ENCODE measurements at places on chromosomes 1 and 21. TPM values are rescaled to one million over a fixed set of nuclear protein-coding genes. Genes with fewer than 3 reads are reported as not detected.

- DNase-seq: no peak
These were observed 54.1 kb upstream of the NCAM2 start for GRCh38 chr21:20944139-20944538.

- no peak for DNase-seq
These were observed 16.7 kb upstream of the VSIG8 start for GRCh38 chr1:159879136-159879535.

DNA sequence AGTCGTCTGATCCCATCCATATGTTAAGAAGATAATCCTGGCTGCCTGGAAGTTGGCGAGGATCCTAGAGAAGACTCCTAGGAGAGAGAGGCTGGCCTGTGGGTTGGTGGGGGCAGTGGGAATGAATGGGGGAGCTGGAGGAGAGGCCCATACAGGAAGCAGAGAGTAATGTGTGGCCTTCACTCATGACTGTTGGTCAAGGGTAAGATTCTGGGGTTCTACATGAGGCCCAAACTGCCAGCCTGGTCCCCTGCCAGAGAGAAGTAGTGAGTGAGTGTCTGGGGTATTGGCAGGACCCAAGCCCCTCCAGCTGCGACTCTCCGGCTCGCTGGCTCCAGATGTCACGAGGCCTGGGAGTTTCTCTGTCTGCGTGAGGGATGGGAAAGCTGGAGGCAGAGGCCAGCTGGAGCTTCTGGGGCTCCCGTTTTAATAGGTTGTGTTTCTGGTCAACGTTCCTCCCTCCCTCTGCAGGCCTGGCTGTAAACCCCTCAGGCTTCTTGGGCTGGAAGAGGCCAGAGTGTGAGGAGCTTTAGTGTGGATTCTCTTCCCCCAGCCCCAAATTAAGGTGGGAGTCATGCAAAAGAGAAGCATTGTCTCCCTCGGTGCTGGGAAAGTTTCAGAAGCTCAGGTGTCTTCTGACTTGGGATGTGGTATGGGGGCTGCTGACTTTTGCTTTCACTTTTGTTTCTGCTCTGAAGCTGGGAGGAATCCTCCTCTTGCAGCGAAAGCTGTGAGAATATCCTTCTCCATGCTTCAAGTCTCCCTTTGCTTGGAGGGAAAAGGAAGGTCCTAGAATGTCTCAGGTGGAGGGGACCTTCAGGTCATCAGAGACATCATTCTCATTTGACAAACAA, 2.6 kb downstream of the TMEM51 start:
- peak; percentile 83 for DNase-seq

DNA sequence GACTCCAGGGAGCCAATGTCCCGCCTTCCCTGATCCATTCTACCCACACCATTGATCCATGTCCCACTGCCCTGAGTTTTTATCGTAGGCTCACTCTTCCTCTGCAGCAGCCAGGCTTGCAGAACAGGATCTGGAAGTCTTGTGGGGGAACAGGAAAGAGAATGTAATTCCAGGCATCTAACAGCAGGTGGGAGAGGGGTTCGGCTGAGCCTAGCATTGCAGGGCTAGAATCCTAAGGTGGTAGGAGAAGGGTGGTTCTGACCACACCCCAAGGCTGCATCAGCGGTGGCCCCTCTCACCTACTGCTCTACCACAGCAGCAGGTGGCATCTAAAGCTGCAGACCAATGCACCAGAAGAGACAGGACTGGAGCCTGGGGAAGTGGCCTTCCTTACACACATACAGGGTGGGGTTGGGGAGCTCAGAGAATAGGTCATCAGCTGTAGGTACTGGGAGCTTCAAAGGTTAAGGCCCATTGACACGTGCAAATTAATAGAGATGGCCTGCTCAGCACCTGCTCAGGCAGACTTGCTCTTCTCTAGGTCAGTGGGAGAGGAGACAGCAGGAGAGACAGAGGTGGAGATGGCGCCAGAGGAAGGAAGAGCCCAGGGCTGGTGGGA, 20.5 kb downstream of the KNCN start:
- DNase-seq: no peak

- no peak for DNase-seq
These were observed 579.0 kb upstream of the ADAMTS5 start for GRCh38 chr21:27545754-27546349.

The FMN2 gene
- total RNA-seq: 35.0 TPM

The ZNF281 gene
- total RNA-seq: 48.8 TPM

The NECTIN4 gene
- 0.32 TPM for total RNA-seq

The PIGR gene
- not detected for total RNA-seq

The CYP4A22 gene
- not detected for total RNA-seq

The TGFBR3 gene
- total RNA-seq: 15.8 TPM

Measured in fibroblast of villous mesenchyme (primary cell).